ENCODE measurements at places on chromosomes 13 and 19.

- DNase-seq: no peak
Observed at GRCh38 chr13:67776151-67776550, 546.0 kb upstream of the PCDH9 start.

DNA sequence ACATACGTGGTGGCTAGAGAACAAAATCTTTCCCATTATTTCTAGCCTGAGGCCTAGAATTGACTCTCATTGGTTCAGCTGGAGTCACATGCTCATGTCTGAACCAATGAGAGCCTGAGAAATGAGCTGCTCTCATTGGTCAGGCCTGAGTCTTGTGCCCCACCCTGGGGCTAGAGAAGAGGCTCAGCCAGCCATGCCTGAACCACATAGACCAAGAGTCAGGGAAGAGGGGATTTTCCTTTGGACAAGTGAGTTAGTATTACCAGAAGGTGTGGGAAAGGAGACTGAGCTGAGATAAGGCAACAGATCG, 6.9 kb downstream of the FXYD5 start:
- DNase-seq: no peak

GRCh38 chr13:24505256-24505655, 7.3 kb downstream of the PARP4 start:
- DNase-seq: no peak

GRCh38 chr19:17873786-17874757, 2.3 kb downstream of the SLC5A5 start:
- peak; percentile 62 for DNase-seq

DNA sequence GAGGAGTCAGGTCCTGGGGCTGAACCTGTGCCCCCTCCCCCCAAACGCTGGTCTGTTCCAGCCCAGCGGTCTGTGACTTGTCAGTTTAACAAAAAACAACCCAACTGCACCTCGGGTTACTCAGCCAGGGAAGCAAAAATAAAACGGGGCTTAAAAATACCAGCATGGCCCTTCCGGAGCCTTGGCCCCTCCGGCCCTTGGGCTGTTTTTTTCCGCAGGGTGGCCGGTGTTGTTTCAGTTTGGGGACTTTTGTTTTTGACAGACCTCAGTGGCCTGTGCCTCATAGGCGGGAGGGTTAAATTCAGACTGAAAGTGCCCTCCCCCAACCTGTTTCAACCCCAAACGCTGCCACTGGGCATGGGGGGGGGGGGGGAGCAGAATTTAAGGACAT, 4.0 kb downstream of the TCF3 start:
- DNase-seq: no peak

DNA sequence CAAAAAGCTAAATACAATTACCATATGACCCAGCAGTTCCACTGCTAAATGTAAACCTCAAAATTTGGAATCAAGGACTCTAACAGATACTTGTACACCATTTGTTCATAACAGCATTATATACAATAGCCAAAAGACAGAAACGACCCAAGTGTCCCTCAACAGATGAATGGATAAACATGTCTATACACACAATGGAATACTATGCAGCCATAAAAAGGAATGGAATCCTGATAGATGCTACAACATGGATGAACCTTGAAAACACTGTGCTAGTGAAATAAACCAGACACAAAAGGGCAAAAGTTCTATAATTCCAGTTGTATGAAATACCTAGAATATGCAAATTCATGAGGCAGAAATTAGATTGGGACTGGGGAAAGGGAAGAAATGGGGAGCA, 12.2 kb downstream of the NEK3 start:
- no peak for DNase-seq

DNA sequence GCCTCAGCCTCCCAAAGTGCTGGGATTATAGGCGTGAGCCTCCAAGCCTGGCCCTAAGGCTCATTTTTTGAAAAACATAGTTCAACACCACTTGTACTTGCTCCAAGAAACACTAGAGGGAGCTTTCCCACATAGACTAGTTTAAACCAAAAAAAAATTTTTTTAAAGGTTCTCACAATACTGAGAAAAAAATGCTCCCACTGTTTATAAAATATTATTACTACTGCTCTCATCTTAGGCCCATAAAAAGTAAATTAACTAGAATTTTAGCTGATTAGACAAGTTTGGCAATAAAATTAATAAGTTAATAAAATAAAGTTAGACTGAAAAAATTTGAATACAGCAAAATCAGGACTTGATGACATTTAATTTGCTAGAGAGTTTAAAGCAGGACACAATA, 109.5 kb downstream of the TBC1D4 start:
- DNase-seq: peak; percentile 31

GRCh38 chr13:99322297-99323103, 15.3 kb upstream of the GPR183 start:
- peak; percentile 72 for DNase-seq

- DNase-seq: peak; percentile 13
Observed at GRCh38 chr19:39126312-39127187, 964 bp downstream of the PAK4 start.
